Right atrium auricular region (tissue), 2 donors: ENCODE measurements at places on chromosomes 11 and 22. TPM values are rescaled to one million over a fixed set of nuclear protein-coding genes. Genes with fewer than 3 reads are reported as not detected.

- H3K4me1 ChIP-seq = no peaks in the 10 kb centered on the region
- no peak overlapping the region for H3K27ac ChIP-seq
- no peak for DNase-seq
- H3K4me3 ChIP-seq = no peak overlapping the region
- H3K36me3 ChIP-seq = peaks cover 86% of the 10 kb centered on the region
Measured at GRCh38 chr11:8701891-8702597, 19.5 kb downstream of the RPL27A start.

DNA sequence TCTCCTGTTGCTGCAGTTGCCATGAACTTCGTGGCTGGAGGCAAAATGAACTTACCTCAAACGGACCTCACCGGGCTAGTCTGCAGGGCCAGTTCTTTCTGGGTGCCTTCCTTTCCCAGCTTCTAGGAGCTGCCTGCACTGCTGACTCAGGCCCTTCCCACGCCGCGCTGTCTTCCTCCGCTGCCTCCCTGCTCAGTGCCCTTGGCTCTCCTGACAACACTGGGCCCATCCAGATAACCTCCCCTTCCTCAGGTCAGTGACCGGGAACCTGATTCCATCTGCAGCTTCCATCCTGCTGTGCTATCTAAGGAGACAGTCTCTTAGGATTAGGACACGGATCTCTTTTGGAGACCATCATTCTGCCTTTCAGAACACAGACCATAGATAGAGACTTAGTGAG lies 19.3 kb downstream of the MOB2 start:
- H3K4me1 ChIP-seq = no peaks in the 10 kb centered on the region
- H3K36me3 ChIP-seq = peaks cover 41% of the 10 kb centered on the region
- no peaks in the 10 kb centered on the region for H3K27me3 ChIP-seq
- H3K4me3 ChIP-seq = no peak overlapping the region
- no peak overlapping the region for H3K27ac ChIP-seq

GRCh38 chr22:41892721-41893120 lies 22.2 kb downstream of the SHISA8 start:
- no peak for DNase-seq
- no peaks in the 10 kb centered on the region for H3K4me1 ChIP-seq
- H3K27me3 ChIP-seq = no peaks in the 10 kb centered on the region
- H3K27ac ChIP-seq = peak overlapping the region; percentile 43

- H3K4me3 ChIP-seq = peak overlapping the region; percentile 97
- no peaks in the 10 kb centered on the region for H3K36me3 ChIP-seq
- DNase-seq = no peak
Measured at GRCh38 chr11:118572981-118573550, 857 bp downstream of the ARCN1 start.

GRCh38 chr11:41461057-41461681 lies 1.7 kb upstream of the LRRC4C start:
- H3K4me1 ChIP-seq = no peaks in the 10 kb centered on the region
- H3K27ac ChIP-seq = no peak overlapping the region
- no peak overlapping the region for H3K4me3 ChIP-seq
- H3K27me3 ChIP-seq = peaks cover 5% of the 10 kb centered on the region
- H3K36me3 ChIP-seq = no peaks in the 10 kb centered on the region
- no peak for DNase-seq

GRCh38 chr11:85697747-85698146 lies 11.8 kb upstream of the CCDC89 start:
- H3K36me3 ChIP-seq = no peaks in the 10 kb centered on the region
- no peak for DNase-seq
- no peaks in the 10 kb centered on the region for H3K27me3 ChIP-seq
- H3K4me1 ChIP-seq = no peaks in the 10 kb centered on the region
- no peak overlapping the region for H3K4me3 ChIP-seq

GRCh38 chr11:12840871-12841660 lies 166.8 kb downstream of the TEAD1 start:
- DNase-seq = no peak
- no peaks in the 10 kb centered on the region for H3K36me3 ChIP-seq
- H3K4me3 ChIP-seq = no peak overlapping the region

- DNase-seq = no peak
- no peaks in the 10 kb centered on the region for H3K27me3 ChIP-seq
- H3K36me3 ChIP-seq = no peaks in the 10 kb centered on the region
Measured at GRCh38 chr11:75884321-75884720, 69.3 kb downstream of the UVRAG start.

- peak within 1 kb of the TSS; percentile 26 for H3K4me3 ChIP-seq
- H3K27ac ChIP-seq = no peak within 1 kb of the TSS
- no peaks in the 10 kb centered on the region for H3K36me3 ChIP-seq
- H3K27me3 ChIP-seq = peaks cover 8% of the 10 kb centered on the region
- H3K4me1 ChIP-seq = peaks cover 17% of the 10 kb centered on the region
- peak; percentile 85 for DNase-seq
Measured at GRCh38 chr11:107928046-107928766, at the start of gene RAB39A. Gene RAB39A (plus strand): TSS chr11:107928448. CDS start chr11:107928569, 121 bp downstream.

- no peak overlapping the region for H3K4me3 ChIP-seq
- H3K36me3 ChIP-seq = no peaks in the 10 kb centered on the region
- DNase-seq = no peak
Measured at GRCh38 chr11:17906436-17906835, 106.4 kb downstream of the SERGEF start.

DNA sequence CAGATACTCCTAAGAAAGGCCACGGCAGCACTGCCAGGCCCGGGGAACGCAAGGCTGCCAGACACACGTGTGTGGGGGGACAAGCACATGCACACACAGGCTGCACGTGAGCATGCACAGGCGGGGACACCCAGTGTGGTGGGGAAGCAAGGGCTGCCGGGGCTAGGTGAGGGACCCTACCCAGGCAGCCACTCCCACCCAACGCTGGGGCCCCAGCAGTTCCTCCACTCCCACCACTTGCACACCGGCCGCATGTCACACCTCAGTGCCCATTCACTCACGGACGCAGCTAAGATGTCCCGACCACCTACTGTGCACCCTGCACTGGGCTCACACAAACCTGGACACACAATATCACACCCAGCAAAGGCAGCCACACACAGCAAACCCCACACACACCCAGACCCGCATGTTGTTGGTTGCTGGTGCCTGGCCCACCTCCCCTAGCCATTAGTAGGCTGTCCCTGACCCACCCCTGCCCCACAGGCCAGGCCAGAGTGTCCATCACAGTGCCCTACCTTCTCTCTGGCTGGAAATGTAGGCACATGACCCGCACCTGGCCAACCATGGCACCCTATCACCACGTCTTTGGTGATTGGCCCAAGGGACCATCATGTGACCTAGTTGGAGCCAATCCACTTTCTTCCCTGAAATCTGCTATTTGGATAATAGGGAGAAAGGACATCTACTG lies 8.8 kb downstream of the SSTR3 start:
- no peak overlapping the region for H3K27ac ChIP-seq
- no peaks in the 10 kb centered on the region for H3K36me3 ChIP-seq
- no peak overlapping the region for H3K4me3 ChIP-seq
- H3K27me3 ChIP-seq = no peaks in the 10 kb centered on the region

MRPL48 gene
- 18.7 TPM for total RNA-seq

GRCh38 chr11:33021501-33021900 lies 5.8 kb downstream of the DEPDC7 start:
- no peak overlapping the region for H3K27ac ChIP-seq
- DNase-seq = no peak
- H3K4me3 ChIP-seq = no peak overlapping the region
- no peaks in the 10 kb centered on the region for H3K4me1 ChIP-seq
- no peaks in the 10 kb centered on the region for H3K36me3 ChIP-seq

DNA sequence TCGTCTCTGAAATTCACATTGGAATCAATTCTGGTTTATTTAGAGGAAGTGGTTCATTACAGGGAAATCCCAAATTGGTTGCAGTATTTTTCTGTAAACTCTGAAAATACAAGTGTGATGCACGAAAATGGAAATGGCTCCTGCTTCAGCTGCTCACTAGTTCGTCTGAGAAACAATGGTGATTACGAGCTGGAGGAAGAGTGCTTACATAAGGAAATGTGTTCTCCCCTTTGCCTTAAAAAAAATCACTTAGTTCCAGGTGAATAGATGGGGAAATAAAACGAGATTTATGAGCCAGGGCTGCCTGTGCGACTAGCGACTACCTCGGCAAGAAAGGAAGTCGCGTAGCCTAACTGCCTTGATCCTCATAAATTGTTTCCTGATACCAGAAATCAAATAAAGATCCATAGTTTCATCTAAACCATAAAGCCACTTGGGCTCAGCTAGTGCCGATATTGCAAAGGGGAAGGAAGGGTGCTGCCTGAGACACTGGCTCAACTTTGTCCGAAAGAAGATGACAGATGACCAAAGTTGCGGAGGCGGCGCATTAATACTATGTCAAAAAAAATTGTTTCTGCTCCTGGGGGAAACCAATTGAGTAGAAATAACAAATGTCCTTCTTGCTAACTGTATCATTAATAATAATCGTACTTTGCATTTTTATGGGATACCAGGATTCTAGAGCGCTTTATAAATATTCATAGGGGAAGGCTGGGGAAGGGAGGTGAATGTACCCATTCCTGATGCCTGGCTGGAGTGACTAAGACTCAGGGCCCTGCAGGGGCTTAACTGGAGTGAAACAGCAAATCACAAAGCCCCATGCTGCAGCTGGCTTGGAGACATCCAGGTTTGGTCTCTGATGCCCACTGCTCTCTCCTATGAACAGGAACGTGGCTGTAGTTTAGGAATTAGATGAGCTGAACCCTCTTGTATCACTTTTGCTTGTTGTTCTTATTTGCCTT lies 185.7 kb downstream of the BLID start:
- H3K27me3 ChIP-seq = no peaks in the 10 kb centered on the region
- H3K27ac ChIP-seq = peak overlapping the region; percentile 39
- H3K4me1 ChIP-seq = no peaks in the 10 kb centered on the region
- no peaks in the 10 kb centered on the region for H3K36me3 ChIP-seq
- no peak for DNase-seq
- H3K4me3 ChIP-seq = peak overlapping the region; percentile 1

GRCh38 chr11:77558380-77558779 lies 31.4 kb upstream of the AQP11 start:
- H3K36me3 ChIP-seq = no peaks in the 10 kb centered on the region
- no peak overlapping the region for H3K27ac ChIP-seq
- H3K4me1 ChIP-seq = no peaks in the 10 kb centered on the region
- H3K4me3 ChIP-seq = no peak overlapping the region
- no peak for DNase-seq
- no peaks in the 10 kb centered on the region for H3K27me3 ChIP-seq

DNA sequence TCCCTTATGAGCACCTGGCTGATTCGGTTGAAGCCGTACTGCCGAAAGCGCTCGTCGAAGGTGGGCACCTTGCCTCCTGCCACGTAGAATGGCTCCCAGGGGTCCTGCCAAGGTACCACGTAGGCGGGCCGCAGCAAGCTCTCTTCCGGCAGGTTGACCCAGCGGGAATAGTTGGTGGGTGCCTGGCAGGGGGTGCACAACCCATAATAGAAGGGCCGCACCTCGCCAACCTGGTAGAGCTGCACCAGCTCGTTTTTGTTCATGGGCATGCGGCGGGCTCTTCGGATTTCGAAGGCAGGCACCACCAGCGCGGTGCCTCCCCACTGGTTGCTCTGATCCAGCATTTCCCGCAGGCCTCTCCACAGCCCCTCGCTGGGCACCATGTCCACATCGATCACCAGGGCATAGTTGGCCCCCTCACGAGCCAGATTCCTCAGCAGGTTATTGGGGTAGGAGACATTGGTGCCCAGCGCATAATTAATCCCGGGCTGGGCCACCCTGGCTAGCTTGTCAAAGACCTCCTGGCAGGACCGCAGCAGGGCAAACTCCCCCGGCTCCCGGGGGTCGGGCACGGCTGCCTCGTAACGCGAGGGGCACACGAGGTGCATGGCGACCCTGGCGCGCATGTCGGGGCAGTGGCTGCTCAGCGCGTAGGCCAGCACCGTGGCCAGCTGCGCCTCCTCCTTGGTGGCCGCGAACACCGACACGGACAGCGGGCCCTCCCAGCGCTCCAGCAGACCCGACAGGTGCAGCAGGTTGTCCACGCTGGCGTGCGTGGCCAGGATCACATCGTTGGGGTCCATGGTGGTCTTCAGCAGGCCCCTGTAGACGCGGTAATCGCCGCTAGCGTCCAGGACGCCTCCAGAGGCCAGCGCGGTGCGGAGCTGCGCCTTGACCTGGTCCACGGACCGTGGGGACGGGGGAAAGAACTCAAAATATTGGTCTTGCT lies 679 bp downstream of the B4GAT1 start:
- H3K36me3 ChIP-seq = peaks cover under 1% of the 10 kb centered on the region
- peak overlapping the region; percentile 85 for H3K4me3 ChIP-seq
- no peaks in the 10 kb centered on the region for H3K27me3 ChIP-seq
- peak overlapping the region; percentile 77 for H3K27ac ChIP-seq
- no peak for DNase-seq

VSIG2 gene
- 1.1 TPM for total RNA-seq

SERPING1 gene
- total RNA-seq = 210 TPM

GRCh38 chr11:112931703-112932102 lies 29.5 kb upstream of the NCAM1 start:
- no peaks in the 10 kb centered on the region for H3K27me3 ChIP-seq
- no peaks in the 10 kb centered on the region for H3K36me3 ChIP-seq
- H3K4me3 ChIP-seq = no peak overlapping the region
- no peak for DNase-seq
- H3K4me1 ChIP-seq = no peaks in the 10 kb centered on the region

DNA sequence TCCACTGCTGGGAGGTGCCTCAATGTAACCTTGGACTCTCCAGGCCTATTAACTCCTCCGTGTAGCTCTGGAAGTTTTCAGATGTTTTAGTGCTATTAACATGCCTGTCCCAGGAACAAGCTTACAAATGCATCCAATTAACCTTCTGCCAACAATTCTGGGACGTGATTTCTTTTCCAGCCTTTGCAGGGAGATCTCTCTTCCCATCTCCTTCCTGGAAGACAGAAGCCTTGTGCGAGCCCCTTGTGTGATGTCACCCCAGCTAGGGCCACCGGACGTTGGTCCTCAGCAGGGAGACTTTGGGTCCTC lies 47.7 kb upstream of the SYT7 start:
- H3K27ac ChIP-seq = no peak overlapping the region
- H3K27me3 ChIP-seq = no peaks in the 10 kb centered on the region
- H3K4me1 ChIP-seq = peaks cover 26% of the 10 kb centered on the region
- H3K36me3 ChIP-seq = no peaks in the 10 kb centered on the region

DNA sequence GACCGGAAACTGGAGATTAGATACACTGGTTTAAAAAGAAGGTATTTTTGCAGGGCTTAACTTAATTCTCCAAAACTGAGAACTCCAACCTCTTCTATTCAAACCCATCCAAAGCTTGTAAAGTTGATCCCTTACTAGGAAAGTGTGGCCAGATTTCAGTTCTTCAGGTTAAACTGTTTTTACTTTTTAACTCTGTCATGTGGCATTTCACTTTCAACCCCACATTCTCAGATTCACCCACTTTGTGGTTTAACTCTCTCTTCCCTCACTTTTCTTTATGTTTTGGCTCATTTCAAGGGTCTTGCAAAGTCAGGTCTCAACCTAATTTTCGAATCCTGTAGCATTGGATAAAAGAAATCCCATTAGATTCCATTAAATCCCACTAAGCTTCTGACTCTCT lies 75.4 kb downstream of the MPPED2 start:
- no peaks in the 10 kb centered on the region for H3K27me3 ChIP-seq
- no peak overlapping the region for H3K27ac ChIP-seq
- H3K4me3 ChIP-seq = no peak overlapping the region

GRCh38 chr11:111448414-111448813 lies 63.8 kb downstream of the BTG4 start:
- no peaks in the 10 kb centered on the region for H3K27me3 ChIP-seq
- peaks cover 15% of the 10 kb centered on the region for H3K4me1 ChIP-seq
- no peaks in the 10 kb centered on the region for H3K36me3 ChIP-seq
- H3K27ac ChIP-seq = no peak overlapping the region

GRCh38 chr22:27875951-27876350 lies 43.1 kb downstream of the PITPNB start:
- H3K27ac ChIP-seq = no peak overlapping the region
- no peaks in the 10 kb centered on the region for H3K4me1 ChIP-seq
- no peak overlapping the region for H3K4me3 ChIP-seq
- peaks cover 9% of the 10 kb centered on the region for H3K36me3 ChIP-seq
- DNase-seq = no peak
- H3K27me3 ChIP-seq = no peaks in the 10 kb centered on the region

C11orf52 gene
- total RNA-seq = 8.3 TPM

NCF4 gene
- total RNA-seq = 3.9 TPM

SCYL1 gene
- total RNA-seq = 71.8 TPM

NNMT gene
- 83.7 TPM for total RNA-seq

CCDC188 gene
- total RNA-seq = not detected
